Progenitor cell of endocrine pancreas (in vitro differentiated cells): ENCODE measurements at places on chromosomes 2 and 18.

DNA sequence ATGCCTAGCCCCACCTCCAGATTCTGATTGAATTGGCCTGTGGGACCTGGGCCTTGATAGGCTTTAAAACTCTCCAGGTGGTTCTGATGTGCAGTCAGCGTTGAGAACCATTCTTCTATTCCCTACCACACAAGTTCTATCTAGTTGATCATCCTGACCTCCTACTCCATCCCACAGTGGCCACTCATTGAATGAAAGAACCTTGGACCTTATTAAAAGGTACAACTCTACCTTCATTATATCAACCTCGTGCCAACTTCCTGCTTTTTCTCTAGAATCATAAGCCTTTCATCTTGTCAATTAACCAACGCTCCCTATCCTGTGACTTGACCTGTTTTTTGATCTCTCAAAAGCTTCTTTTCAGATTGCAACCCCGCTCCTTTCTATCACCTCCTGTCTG lies 55.8 kb downstream of the SLC40A1 start:
- DNase-seq: no peak

GRCh38 chr2:94753466-94753998 lies 117.7 kb upstream of the TEKT4 start:
- DNase-seq: no peak

- DNase-seq: no peak
Measured at GRCh38 chr18:26978812-26979341, 113.4 kb upstream of the AQP4 start.

DNA sequence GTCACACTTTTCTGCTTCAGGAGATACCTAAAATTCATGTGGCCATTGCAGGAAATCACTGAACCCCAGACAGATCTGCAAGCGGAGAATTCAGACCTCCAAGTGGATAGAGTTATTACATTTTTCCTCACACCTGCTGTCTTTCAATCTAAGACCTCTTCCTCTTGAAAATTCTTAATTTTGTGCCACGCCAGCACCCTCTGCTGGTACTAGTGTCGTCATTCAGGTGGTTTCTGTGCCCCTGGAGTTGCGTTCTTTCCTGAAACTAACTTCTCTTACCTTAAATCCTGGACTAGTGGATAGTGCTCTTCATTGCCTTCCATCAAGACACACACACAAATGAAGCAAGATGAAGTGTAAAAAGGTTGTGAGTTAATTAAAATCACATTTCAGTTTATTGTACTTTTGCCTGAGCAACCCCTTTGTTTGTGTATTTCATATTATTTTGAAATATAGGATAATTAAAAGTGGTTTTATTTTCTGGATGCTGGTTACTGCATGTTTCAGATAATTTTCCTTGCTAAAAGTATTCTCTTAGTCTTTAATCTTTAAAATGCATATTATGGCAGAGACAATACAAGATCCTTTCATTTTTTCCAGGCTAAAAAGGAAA lies 1.6 kb upstream of the DNER start:
- no peak for DNase-seq

DNA sequence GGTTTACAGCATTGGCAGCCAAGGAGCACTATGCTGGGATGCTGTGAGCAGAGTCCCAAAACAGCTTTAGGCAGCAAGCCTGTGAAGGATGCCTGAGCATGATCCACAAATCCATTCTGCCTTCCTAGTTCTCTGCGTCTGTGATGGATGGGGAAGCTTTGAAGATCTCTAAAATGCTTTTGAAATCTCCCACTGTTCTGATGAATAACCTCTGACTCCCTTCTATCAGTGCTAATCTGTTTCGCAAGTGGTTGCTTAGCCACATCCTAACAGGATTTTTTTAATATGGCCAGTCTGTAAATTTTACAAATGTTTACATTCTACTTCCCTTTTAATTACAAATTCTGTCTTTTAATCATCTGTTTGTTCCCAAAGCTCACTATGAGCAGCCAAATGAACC lies 319.2 kb downstream of the GULP1 start:
- no peak for DNase-seq

DNA sequence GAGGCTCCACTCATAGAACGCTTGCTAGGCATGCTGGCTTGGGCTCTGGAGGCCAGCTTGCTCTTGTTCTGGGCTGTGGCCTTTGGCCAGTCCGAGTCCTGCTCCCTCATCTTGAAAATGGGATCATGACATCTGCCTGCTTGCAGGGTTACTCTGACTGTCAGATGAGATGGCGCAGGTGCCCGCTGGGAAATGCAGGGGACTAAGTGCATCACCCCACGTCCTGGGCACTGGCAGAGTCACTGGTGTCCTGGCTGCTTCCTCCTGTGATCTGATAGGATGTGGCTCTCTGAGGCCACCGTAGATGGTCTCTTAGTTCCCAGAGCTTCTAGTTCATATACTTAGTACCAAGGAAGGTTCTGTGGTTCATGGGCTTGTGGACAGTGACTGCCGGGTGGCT lies 18.5 kb downstream of the LDLRAD4 start:
- no peak for DNase-seq
